ENCODE measurements at places on chromosomes 5 and 9. TPM values are rescaled to one million over a fixed set of nuclear protein-coding genes. Genes with fewer than 3 reads are reported as not detected.

The WNK2 gene
- total RNA-seq, result 0.02 TPM

The CCDC192 gene
- not detected for total RNA-seq

DNA sequence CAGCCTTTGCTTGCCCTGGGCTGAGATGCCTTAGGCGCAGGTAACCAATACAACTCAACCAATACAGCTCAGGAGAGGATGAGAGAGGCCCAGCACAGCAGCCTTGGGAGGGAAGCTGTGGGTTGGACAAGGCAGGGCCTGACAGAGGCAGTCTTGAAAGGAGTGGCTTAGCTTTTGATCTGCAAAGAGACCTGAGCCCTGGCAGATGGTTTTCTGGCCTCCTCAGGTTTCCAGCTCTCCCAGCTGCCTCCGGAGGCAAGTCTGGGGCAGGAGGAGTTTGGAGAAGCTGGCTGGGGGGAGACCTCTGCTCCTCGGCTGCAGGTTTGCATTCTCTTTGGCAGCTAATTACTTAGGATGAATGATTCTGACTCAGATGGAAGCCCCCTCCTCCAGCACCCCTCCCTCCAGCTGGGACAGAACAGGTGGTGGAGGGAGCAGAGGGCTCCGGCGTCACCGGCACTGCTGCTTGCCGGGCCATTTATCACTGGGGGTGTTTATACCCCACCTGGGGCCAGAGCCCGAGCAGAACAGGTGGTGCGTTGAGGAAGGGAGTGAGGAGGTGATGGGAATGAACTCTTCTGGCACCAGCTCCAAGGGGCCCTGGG, 50.8 kb downstream of the TSPAN17 start:
- no peak for DNase-seq

GRCh38 chr9:107612136-107612535, 122.6 kb upstream of the KLF4 start:
- no peak for DNase-seq

- no peak for DNase-seq
Observed at GRCh38 chr9:99093492-99093791, 11.5 kb upstream of the TGFBR1 start.

The NIPAL4 gene
- total RNA-seq, result not detected

DNA sequence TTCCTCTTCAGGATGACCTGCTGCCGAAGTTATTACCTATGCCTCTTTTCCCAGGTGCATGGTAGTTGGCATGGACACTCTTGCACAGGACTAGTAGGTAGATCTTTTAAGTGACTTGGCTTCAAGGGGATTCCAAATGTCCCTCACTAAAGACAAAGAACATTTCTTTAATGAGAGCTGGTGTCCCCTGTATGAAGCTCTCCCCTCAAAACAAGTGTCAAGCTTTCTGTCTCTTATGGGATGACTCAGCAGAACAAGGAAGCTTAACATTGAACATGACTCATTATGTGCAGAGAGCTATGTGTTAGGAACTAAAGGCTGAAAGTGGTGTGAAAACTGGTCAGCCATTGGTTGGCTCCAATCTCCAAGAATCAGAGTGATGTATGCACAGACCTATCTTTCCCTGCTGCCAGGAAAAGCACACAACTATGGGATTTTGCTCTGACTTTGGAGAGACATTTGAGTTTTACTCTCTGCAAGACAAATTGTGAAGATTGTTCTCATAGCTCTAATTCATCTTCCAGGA, 120.5 kb downstream of the PRDM6 start:
- DNase-seq, result peak; percentile 89

DNA sequence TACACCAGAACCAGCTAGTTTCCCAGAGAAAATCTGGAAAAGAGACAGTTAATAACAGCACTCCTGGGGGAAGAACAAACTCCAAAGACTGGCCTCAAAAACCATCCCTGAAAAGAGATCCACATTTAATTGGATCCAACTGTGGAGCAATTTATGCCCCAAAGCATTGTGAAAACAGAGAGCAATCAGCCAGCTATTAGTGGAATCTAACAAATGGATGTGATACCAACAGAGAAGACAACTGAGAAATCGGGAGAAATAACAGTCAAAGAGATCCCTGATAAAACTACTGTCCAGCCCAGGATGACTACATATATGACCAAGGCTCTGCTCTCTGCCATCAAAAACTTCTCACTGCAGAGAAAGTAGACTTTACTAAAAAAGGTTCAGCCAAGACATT, 40.5 kb upstream of the TRIO start:
- DNase-seq, result no peak

DNA sequence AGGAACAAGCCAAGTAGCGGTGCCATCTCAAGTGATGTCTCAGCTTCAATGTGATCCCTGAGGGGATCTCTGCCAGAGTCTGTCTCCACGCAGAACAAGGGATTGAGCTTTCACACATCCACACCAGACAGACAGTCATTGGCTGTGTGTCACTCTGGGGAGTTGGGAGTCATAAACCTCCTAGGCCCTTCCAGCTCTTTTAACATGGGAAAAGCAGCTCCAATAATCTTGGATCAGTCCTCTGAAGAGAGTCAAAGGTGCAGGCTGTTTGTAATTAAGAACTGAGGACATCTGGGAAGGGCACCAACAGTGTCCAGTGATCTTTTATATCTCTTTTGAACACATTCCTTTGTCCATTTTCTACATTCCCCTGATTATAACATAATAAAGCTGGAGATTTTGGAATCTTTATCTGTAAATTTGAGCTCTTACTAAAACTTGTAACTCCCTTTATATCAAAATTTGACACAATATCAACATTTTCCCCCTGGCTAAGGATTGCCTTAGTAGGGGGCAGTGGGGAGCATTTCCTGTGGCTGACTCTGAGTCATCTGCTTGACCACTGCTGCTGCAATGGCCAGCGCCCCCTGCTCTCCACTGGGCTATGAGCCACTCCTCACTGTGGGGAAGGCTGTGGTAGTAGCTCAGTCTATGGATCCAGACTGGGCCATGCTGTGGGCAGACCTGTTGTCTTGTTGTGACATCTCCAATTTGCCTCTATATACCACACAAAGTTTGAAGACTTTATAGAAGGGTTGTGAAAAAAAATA, 284.4 kb downstream of the OSTF1 start:
- DNase-seq, result no peak

- DNase-seq, result no peak
Observed at GRCh38 chr9:26357803-26358344, 534.7 kb downstream of the CAAP1 start.

DNA sequence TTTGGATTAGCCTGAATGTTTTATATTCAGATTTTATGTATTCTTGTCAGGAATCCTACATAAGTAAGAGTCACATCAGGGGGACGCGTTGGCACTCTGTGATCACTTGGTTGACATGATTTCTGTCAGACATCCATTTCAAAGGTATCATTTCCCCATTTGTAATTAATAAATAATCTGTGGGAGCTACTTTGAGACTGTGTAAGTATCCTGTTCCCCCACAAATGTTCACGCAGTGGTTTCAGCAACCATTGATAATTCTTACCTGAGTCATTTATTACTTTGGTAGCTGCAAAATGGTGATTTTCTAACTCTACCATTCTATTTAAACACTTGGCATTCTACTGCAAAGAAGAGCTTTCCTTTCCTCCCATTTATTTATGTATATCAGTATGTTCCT, 56.9 kb upstream of the TBC1D2 start:
- no peak for DNase-seq

- DNase-seq, result no peak
Observed at GRCh38 chr9:14529629-14530028, 163.6 kb downstream of the ZDHHC21 start.

- DNase-seq, result no peak
Observed at GRCh38 chr9:107176436-107177151, 106.5 kb upstream of the RAD23B start.

DNA sequence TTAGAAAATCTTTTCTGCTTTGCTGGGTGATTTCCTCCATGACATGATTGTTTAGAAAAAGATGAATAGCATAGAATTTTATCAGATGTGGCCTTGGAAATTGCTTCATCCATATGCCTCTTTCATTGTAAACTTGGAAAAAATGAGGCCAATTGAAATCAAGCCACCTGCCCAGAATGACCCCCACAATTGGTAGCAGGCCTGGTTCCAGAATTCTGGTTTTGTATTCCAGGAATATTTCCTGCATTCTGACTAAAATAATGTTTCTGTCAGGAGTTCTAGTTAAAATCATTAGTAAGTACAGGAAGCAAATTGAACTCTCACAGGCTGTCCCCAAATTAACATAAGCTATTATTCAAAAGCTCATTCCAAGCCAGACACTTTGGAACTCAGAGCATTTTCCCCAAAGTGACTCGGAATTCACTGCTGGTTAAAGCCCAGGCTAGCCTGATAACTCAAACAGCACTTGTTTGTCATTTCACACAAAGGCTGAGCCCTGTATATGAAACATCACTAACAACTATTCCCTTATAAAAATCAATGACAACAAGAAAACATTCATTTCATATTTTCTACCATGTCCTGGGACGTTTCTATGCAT, 75.1 kb upstream of the ADCY2 start:
- DNase-seq, result no peak

DNA sequence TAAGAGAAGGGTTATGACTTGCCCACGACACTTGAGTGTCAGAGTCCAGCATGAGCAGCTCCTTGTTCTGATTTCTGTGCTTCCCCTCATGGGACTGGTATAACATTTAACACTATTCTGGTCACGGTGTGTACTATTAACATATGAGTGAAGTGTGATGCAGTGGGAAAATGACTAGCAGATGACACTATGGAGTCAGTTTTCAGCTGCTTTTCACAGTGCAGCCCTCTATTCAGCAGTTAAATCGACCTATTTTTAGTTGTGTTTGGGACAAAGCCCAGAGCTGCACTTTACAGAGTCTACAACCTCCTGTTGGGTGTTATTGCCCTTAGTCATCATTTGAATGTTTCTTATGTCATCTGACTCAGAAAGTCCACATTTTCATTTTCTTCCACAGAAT, 59.1 kb downstream of the CHSY3 start:
- peak; percentile 53 for DNase-seq

The BTNL3 gene
- not detected for total RNA-seq

- DNase-seq, result no peak
Observed at GRCh38 chr9:117030254-117030768, 343.2 kb downstream of the TRIM32 start.

- DNase-seq, result peak; percentile 65
Observed at GRCh38 chr5:66864240-66864884, 268.2 kb downstream of the MAST4 start.

DNA sequence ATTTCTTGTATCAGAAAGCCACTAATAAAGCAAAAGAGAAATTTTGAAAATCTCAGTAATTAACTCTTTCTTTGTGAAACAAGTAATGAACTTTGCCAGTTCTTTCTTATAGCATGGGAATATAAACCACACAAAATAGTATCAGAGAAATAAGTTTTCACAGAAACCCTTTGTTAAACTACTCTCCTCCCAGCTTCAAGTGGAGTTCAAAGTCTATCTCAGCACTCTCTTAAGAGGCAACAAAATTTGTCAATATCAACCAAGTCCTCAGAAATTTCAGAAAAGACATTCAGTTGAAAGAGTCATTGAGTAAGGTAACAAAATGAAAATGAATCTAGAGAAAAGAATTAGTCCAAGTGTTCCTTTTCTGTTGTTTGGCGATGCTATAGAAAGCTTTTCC, 89.3 kb downstream of the NTRK2 start:
- no peak for DNase-seq

- no peak for DNase-seq
Observed at GRCh38 chr5:138755084-138755748, 2.0 kb downstream of the CTNNA1 start.

- DNase-seq, result peak; percentile 14
Observed at GRCh38 chr9:32431940-32432555, 47.6 kb downstream of the ACO1 start.

GRCh38 chr5:58240322-58240721, 219.6 kb downstream of the PLK2 start:
- DNase-seq, result no peak

Measured in H4 (cell line).